ENCODE measurements at places on chromosomes 13 and 19. TPM values are rescaled to one million over a fixed set of nuclear protein-coding genes. Genes with fewer than 3 reads are reported as not detected.

The RASIP1 gene
- 196 TPM for total RNA-seq

The CGB3 gene
- total RNA-seq, result not detected

The MISP gene
- not detected for total RNA-seq

The CCDC169 gene
- total RNA-seq, result 0.79 TPM

The DCAF15 gene
- 25.1 TPM for total RNA-seq
